ENCODE measurements at places on chromosomes 3 and 15.

GRCh38 chr3:66138336-66139313 is 82.2 kb upstream of the SLC25A26 start:
- peak; percentile 24 for DNase-seq

GRCh38 chr3:119319311-119319710 is 25.1 kb downstream of the ARHGAP31 start:
- DNase-seq: no peak

- no peak for DNase-seq
These were observed 10.6 kb upstream of the PCSK6 start for GRCh38 chr15:101499863-101500713.

DNA sequence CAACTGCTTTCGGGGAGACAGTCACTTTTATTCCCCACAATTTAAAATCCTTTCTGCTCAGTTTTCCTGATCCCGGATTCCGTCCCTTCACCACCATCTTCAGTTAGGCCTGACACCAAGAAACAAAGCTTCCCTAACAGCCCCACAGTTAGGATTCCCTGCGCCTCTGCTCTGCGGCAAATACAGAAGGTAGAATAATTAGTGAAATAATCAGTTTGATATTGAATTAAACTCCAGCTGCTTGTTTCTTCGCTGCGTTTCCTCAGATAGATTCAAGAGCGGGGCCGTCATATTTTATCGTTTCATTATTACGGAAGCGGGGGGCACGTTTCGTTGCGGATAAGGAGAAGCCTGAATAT is 1.3 kb upstream of the EOMES start:
- no peak for DNase-seq

DNA sequence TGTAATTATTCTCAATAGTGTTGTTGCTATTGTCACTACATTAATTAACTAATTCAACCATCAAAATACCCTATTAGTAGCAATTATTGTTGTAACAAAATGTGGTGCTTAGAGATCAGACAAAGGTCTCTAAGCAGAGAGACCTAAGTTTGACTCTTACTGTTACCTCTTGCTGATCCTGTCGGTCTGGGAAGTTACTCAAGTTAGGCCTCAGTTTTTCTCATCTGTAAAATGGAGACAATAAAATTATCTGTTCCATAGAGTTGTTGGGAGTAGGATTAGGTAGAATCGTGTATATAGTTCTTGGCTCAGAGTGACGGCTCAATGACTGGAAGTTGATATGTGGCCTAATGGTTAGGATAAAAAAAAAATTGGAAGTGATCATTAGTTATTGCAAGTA is 69.8 kb upstream of the ARL8B start:
- DNase-seq: no peak

GRCh38 chr3:52429779-52430415 is 15.0 kb downstream of the SEMA3G start:
- no peak for DNase-seq

Data from stimulated activated CD4-positive, alpha-beta T cell treated with anti-CD3 and anti-CD28 coated beads, Interleukin-15, amount 100 ng/mL, for 24 hours (primary cell).